AG04450 (cell line): ENCODE measurements at places on chromosomes 1 and 21.

DNA sequence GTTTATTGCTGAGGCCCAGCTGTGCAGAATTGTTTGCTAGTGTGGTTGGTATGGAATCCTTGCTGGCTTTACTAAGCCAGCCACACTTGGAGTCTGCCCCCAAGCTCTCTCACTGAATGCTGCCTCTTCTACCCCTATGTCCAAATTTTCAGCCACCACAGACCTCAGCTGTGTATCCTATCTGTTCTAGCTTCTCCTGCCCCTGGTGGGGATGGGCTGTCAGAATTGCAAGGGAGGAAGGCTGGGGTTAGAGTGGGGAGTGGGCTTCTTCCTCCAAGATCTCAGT lies 4.4 kb downstream of the NHLH1 start:
- DNase-seq = no peak

DNA sequence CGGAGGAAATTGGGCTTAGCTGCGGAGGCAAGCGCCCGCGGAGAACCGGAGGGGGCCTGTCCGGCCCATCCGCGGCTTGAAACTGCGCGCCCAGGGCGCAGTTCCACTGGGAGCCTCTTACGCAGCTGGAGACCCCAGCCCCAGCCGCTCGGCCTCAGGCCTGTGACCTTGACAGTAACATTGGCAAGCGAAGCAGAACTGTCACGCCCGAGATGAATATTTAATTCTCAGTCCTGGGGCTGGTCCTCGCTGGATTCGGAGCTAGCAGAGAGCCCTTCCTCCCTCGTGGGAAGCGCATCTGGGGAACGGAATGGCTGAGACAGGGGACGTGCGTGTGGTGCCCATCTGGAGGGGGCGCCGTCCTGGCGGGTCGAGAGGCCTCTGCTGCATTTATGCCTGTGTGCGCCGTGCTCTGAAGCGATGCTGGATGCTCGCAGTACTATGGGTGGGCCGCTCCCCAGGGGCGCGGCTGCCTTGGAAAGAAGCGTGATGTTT lies 928 bp downstream of the SLC6A17 start:
- DNase-seq = no peak

DNA sequence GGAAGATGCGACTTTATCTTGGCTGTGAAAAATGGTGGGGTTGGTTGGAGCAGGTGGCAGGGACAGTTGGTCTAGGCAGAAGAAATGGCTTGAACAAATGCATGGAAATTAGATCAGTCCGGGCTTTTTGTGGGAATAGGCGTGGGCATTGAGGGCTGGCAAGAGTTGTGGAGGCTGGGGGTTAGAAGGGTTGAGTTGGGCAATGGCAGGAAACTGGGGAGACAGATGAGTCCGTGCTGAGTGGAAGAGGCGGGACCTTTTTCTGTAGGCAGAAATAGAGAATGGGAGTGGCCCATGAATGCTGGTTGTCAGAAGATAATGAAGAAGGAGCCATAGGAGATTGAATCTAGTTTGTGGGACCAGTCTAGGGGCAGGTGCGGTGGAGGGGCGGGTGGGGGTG lies 6.9 kb downstream of the PDPN start:
- no peak for DNase-seq

- DNase-seq = no peak
Measured at GRCh38 chr1:40312238-40313205, 4.6 kb downstream of the COL9A2 start.

DNA sequence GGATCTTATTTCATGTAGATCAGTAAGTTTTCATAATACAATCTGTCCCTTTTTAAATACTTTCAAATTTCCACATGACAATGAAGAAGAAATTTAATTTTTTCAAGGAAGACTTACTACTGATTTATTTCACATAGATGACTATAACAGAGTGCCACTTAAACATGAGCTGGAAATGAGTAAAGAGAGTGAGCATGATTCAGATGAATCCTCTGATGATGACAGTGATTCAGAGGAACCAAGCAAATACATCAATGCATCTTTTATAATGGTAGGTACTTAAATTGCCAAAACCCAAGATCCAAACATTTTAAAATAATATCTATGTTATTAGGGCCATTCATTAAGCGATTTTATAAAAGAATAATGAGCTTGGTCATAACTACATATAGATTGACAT lies 110.4 kb downstream of the PTPRC start:
- no peak for DNase-seq

DNA sequence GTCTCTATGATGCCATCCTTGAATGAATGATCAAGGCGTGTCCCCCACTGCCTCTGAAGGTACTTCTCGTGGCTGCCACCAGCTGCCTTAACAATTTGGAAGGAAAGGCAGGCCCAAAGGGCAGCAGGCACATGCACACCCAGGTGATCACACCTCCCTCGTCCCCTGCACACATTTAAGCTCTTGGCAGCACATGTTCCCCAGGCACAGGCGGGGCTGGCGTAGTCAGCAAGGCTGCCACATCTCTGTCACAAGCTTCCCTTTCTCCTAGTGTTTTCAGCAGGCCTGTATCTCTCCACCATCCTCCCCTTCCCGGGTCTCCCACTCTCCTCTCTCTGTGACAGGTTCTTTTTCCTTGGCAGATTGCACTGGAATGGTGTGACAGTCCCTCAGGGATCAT lies 111.9 kb downstream of the CACNA1E start:
- no peak for DNase-seq

DNA sequence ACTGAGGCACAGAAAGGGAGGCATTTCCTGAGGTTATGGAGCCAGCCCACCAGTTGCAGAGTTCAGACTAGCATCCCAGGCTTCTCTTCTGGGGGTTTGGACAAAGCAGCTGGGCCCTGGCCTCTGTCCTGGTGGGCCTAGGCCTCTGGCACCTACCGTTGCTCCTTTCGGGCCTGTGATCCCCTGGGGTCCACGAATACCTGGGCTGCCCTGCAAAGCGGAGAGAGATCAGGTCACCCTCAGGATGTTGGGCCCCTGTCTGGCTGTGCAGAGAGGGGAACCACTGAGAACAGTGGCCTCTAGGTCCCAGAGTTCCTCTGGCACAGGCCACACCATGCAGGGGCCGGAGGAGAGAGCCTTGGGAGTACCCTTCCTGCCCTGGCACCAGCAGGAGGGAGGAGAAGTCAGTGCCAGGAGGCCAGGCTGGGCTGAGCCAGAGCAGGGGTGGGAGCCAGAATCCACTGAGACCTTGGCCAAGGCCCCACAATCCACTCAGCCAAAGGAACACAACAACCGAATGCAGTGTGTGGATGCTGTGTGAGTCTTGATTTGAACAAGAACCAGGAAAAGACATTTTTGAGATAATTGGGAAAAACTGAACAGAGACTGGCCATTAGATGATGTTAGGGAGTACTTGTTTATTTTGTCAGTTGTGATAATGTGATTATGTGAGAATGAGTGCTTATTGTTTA lies 8.9 kb downstream of the COL9A2 start:
- DNase-seq = no peak

- no peak for DNase-seq
Measured at GRCh38 chr1:234395297-234395696, 22.0 kb downstream of the COA6 start.

GRCh38 chr1:47941609-47942239 lies 55.5 kb downstream of the TRABD2B start:
- no peak for DNase-seq

- DNase-seq = no peak
Measured at GRCh38 chr1:88662723-88663122, 21.4 kb upstream of the PKN2 start.

DNA sequence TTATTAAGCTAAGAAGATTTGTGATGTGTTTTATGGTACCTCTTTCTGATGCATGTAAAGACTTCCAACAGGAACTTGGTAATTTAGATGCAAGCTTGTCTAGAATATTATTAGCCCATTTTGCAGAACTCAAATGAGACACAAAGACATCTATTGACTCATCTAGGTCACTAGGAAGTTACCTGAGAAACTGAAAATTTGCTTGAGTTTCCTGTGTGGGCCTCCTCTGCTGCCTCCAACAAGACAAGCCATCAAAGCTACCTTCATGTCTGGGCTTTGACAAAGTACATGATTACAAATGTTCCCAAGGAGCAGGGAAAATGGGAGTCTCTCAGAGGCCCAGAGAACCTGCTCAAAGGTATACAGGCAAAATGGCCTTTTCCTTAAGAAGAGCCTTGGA lies 5.6 kb downstream of the RUNX1 start:
- no peak for DNase-seq

- DNase-seq = peak; percentile 36
Measured at GRCh38 chr21:41961282-41961701, 7.5 kb upstream of the C2CD2 start.

DNA sequence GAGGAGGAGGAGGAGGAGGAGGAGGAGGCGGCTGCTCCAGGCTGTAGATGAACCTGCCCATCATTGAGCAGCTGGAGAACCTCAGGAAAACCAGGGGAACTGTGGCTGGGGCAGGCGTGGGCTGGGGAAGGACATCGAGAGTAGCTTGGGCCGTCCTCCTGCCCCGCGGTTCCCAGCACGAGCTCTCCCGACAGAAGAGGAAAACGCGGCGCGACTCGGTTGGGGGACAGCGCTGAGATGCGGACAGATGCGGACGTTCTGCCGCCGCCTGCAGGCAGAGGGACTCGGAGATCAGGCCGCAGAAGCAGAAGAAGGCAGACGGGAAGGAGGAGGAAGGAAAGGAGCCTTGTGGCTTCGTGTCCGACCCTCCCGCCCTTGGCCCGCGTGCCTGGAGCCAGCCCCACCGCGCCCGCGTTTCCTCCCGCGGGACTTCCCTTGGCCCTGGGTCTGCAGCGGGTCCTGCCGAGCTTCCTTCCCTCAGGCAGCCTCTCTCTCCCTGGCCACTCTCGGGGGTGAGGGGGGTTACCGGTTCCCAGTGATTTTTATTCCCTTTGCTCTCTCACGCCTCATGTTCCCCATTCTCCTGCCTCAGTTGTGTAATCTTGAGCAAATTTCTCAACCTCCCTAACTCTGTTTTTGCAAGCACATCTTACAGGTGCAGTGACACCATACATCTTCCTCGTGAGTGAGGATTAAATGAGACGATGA lies 1.7 kb upstream of the TNFRSF9 start:
- no peak for DNase-seq

- no peak for DNase-seq
Measured at GRCh38 chr1:83034851-83035250, 964.1 kb downstream of the TTLL7 start.

DNA sequence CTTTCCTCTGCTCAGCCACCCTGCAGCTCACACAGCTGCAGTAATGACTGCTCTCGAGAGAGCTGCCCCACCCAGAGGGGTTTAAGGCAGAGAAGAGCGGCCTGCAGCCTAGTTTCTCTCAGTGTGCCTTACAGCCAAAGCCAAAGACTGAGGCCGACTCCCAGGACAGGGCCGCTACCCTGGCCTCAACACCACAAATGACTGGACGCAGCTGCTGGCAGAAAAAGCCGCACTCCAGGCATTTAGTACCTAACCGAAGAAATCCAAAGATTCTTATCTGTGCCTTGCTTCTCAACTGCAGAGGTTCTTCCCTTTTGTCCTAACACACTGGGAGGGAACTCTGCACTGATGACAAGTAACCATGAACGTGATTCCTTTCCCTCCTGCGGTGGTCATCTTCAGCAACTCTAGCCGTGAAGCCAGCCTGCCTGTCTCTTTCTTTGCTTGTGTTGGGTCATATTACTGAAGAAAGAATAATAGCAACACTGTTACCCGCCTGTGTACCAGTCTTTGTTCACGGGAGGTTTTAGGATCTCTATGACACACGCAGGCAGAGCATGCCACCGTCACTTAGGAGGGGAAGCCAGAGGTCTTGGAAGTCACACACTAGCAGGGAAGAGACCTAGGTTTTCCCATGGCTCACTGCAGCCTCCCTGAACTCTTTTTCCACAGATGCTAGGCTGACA lies 202.7 kb downstream of the RHOU start:
- DNase-seq = no peak

- DNase-seq = no peak
Measured at GRCh38 chr1:58005212-58005611, 541.3 kb downstream of the OMA1 start.

DNA sequence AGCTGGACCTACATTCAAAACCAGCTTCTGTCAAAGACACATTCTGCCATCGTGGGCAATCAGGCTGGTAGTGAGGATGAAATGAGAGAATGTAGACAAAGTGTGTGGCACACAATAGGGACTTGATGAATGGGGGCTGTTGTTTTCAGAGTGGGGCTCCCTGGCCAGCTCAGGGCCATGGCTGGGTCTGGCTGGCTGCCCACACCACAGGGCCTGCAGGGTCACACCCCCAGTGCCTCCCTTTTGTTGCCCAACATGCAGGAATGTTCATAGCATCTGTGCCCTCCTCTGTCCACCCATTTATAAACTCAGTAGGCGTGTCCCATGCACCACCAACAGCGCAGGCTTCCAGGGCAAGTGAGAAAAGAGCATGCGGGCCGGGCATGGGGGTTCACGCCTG lies 20.8 kb upstream of the ECE1 start:
- no peak for DNase-seq

DNA sequence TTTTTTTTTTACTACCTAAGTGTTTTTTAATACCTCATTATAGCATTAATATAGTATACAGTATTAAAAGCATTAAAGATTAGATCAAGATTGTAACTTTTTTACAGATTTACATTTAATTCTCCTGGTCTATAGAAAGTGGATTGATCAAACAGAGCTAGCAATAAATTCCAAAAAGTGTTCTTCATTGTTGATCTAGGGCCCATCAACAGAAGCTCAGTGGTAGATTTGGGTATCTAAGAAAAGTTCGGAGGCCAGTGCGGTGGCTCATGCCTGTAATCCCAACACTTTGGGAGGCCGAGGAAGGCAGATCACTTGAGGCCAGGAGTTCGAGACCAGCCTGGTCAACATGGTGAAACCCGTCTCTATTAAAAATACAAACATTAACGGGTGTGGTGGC lies 12.5 kb downstream of the NUP210L start:
- DNase-seq = no peak

DNA sequence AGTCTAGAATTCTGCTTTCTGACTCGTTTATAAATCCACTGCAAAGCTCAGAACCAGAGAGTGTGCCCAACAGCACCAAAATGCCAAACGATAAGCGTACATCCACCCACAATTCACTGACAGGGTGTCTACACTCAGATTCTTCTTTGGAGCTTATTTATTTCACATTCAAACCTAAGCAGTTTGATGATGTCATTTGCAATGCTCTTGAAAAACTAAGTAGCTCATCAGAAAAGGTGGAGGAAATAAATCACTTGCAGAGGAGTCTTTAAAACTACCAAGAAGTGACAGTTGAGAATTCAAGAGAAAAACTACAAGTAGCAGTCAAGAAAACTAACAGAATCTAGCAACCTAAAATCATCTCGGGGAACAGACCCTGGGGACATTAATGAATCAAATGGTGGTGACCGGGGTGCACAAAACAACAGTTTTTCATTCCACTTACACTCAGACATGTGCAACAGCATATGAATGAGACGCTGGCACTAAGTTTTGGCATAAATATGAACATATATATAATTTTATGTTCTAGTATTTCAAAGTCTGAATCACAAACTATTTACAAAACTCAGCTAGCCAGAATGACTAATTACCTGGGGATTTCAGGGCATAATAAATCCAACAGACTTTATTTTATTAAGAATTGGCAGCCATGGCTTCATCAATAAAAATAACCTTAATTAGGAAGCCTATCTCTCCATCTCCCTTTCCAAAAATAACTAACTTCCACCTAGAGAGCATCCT lies 119.4 kb downstream of the SIPA1L2 start:
- DNase-seq = no peak
